Chondrocyte (in vitro differentiated cells): ENCODE measurements at places on chromosomes 12 and 14. TPM values are rescaled to one million over a fixed set of nuclear protein-coding genes. Genes with fewer than 3 reads are reported as not detected.

ANKS1B gene
- total RNA-seq = 1.8 to 2.3 TPM (median 1.9 TPM) in 3 replicates

DNA sequence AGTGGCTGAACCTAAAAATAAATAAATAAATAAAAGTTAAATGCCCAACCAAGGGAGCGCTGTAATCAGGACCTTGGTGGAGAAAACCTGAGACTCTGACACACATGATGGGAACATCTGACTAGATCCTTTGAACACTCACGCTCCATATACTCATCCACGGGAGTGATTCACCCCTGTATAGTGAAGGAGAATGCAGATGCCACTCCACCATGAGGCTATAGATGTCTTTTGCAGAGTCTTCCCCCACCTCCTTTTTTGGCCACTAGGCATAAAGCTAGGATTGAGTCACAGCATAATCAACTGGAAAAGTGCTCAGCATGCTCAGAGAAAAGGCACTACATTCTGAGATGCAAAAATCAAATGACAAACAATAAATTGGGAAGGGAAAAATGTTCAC lies 19.0 kb downstream of the ADAM20 start:
- no peak for DNase-seq

PTPN21 gene
- 34.9 to 42.9 TPM (median 40.0 TPM) in 3 replicates for total RNA-seq

NKX2-1 gene
- not detected in 3 replicates for total RNA-seq

CMTM5 gene
- total RNA-seq = not detected in 3 replicates

GRCh38 chr14:94897082-94897481 lies 127.2 kb upstream of the GSC start:
- DNase-seq = no peak

RFX4 gene
- not detected in 3 replicates for total RNA-seq

DNA sequence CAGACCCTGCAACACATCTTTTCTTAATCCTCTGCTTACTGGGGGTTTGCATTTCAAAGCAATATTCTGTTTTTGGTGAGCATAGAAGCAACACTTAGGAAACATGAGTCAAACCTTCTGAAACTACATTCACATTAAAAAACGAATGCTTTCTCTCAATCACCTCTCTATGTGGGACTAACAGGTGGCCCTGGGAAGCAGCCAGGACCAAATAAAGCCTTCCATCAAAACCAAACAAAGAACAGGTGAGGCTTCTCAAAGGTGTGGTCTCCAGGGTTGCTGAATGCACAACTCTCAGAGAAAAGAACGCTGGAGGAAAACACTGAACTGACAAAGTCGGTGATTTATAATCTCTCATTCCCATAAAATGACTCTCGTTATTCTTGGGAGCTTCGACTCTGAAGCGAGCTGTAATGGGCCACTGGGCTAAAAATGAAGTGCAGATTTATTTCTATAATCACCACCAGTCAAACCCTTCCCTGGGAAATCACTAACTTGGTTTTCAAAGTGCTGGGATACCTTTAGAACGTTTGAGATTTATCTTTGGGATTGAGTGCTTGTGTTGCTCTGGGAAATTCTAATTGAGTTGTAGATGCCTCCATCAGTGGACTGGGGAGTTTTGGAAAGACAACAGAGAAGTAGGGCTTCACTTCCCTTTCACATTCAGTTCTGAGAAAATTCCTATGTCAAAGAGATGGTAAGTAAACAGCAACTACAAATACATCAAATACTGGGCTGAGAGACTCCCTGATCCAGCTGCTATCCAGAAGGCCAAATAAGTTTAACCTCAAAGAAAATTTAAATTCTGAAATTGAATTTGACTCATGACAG lies 262.0 kb upstream of the TMPO start:
- no peak for DNase-seq

NEK9 gene
- 63.3 to 109 TPM (median 65.4 TPM) in 3 replicates for total RNA-seq

DNA sequence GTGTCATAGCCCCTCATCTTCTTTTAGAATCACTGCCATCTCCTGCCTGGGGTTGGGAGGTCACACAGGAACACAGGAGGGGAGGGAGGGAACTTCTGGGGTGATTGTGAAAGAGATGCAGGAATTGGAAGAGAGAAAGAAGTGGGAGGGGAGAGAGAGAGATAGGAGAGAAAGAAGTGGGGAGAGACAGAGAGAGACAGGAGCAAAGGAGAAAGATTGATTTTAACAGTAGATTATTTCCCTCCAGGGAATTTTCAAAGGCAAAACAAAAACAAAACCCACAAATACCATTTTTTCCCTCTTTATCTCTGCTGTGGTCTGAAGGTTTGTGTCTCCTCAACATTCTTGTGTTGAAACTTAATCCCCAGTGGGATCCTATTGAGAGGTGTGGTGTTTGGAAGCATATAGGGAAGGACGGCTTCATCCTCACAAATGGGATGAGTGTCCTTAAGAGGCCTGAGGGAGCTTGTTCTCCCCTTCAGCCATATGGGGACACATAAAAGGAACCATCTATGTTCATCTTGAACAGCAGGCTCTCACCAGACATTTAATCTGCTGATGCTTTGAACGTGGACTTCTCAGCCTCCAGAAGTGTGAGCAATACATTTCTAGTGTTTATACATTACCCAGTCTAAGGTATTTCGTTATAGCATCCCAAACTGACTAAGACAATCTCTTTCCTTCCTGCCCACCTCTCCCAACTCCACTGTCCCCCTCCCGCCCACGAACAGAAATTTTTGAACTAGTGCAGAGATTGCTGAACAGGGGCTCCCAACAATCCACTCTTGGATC lies 134.9 kb upstream of the MAX start:
- no peak for DNase-seq
